ENCODE measurements at places on chromosomes 6 and 20.

DNA sequence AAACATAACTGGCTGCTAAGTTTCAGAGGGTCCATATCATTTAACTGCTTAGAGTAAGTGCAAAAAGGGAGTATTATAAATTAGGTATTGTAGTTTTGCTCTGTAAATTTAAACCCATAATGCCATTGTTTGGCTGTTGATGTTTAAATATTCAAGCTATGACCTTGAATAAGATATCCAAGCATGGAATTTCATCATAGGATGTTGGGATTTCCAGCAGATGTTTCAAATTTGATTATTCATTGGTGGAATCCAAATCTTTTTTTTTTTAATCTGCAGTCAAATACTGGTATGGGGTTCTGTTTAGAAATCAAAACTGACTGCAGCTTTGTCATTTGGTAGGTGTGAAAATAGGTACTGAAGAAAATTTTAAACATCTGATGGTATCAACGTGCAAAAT lies 161.0 kb downstream of the KHDC1L start:
- DNase-seq: no peak

DNA sequence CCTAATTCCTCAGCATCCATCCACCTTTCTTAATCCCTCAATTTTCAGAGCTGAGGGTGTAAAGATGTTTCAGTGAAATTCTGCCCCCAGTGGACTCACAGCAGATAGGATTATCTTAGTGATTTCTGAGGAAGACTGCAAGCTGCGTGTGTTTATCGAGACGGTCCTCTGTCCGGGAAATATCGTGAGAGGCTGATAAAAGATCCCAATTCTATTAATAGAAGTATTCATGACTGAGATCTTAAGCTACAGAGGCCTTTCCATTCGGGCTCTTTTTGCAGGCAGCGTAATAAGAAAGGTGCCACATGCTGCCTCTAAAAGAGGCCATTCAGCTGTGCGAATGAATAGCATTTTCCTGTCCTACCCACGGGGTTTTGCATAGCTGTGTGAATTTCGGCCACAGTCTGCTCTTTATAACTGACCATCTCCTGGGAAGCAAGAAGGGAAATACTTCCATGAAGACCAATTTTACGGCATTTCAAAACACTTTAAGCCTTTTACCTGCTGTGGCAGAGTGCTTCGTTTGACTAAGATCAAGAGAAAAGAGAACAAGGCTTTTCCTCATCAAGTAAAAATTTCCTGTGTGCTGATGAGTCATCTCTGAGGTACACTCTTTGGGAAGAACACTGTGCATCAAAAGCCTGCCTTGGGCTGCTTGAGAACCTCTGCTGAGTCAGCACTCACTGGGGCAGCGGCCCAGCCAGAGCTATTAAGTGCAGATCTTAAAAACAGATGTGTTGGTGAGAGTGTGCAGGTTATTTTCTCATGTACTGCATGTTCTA lies 208.8 kb downstream of the ARHGAP18 start:
- DNase-seq: no peak

- DNase-seq: no peak
Observed at GRCh38 chr6:53809691-53810090, 14.9 kb downstream of the LRRC1 start.

DNA sequence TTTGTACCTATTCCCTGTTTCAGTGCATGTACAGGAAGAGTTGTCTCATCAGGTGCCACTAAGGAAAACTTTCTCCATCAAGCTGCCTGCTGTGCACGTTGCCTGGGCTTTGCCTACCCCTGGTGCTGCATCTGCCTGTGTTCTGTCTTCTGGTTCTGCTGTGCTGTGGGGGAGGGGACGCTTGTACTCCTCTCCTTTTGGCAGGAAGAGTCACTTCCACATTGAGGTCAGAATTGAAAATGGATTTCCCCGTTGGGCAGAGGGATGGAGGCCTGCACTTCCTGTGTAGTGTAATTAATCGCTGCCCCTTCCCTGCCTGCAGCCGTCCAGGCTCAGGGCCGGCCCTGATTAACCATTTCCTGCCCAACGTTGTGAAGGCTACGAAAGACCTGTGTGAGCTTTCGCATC lies 153.3 kb downstream of the SCML4 start:
- peak; percentile 64 for DNase-seq

- DNase-seq: no peak
Observed at GRCh38 chr20:24425523-24426135, 43.8 kb upstream of the SYNDIG1 start.

DNA sequence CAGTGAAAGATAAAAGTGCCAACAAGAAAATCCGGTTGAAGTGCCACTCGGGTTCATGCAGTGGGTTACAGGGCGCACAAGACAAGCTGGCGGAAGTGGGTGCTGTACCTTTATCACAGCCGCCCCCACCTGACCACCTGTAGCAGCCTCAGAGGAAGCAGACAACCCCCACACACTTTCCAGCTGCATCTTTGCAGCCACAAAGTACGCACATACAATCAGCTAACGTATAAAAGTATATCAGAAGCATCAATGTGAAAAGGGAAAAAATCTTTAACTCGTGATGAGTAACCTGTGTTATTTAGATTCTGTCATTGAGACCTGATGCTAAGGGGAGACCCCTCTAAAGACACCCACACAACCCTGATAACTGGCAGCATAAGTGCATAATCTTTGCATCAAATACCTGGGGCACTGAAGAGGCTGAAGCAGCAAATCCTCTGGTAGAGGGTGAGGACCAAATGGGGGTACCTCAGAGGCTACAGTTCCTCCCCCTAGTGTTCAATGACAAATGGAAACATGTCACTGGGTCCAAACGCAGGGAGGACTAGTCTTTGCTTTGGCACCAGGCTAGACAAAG lies 22.1 kb downstream of the BACH2 start:
- DNase-seq: no peak

GRCh38 chr6:147752689-147753403 lies 244.4 kb downstream of the SAMD5 start:
- no peak for DNase-seq
